LNCaP clone FGC (cell line): ENCODE measurements at places on chromosomes 16 and 17.
A peak's percentile ranks its signal among the peaks of the same experiment; 100 is the strongest.

- no peak for DNase-seq
These were observed 36.6 kb downstream of the ARHGAP23 start for GRCh38 chr17:38464723-38465390.

DNA sequence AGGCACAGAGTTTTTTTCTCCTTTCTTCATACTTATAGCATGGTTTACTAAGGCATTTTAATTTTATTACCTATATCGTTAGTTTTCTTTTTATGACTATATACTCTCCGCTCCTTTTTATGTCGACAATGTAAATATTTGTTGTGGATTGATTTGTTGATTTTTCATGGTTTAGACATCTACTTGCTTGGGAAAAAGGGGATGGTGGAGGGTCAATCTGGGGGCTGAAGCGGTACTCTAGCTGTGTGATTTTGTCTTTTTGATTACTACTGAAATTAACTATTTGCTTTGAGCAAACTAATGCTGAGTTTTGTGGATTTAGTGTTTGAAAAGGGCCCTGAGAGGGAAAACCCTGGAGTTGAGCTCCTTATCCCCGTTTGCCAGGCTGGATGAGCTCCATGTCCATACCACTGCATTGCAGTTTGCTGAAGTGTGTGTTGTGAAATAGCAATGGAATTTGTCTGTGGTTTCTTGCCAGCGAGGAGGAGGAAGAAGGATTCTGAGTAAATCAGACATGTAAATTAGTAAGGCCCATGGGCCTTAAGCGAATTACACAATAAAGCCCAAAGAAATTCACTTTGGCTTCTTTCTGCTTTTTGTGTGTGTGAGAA lies 72.0 kb downstream of the FTO start:
- peak; percentile 77 for DNase-seq

- DNase-seq: no peak
These were observed 19.3 kb downstream of the ARL2BP start for GRCh38 chr16:57264381-57264780.

- DNase-seq: no peak
These were observed 96.9 kb upstream of the ADAMTS18 start for GRCh38 chr16:77531752-77532151.

GRCh38 chr17:60554377-60554788 lies 28.3 kb upstream of the APPBP2 start:
- DNase-seq: no peak

- no peak for DNase-seq
These were observed 99.4 kb upstream of the SDK2 start for GRCh38 chr17:73743518-73744201.
